HCT116 (cell line): ENCODE measurements at places on chromosomes 3 and 15. TPM values are rescaled to one million over a fixed set of nuclear protein-coding genes. Genes with fewer than 3 reads are reported as not detected.

Gene DISP2
- 3.3 TPM for total RNA-seq

GRCh38 chr15:31267161-31268107 lies 59.2 kb upstream of the KLF13 start:
- DNase-seq: no peak

Gene RETNLB
- total RNA-seq: not detected

DNA sequence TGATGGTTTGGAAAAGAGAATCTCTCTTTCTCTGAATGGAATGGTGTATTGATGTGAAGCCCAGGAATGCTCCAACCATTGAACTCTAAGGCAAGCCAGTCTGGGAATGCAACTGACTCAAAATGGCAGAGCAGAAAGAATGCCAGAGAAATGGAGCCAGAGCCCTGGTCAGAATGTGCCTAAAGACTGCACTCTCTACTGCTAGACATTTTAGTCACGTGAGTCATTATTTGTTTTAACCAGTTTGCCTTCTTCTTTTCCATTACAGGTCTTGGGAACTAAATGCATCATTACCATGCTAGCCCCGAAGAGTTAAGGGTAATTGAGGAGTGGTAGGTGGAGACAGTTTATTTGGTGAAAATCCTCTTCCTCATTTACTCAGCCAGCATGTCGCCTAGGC lies 67.3 kb upstream of the TRIM42 start:
- no peak for DNase-seq

GRCh38 chr3:48338635-48339034 lies 5.2 kb upstream of the SPINK8 start:
- no peak for DNase-seq

DNA sequence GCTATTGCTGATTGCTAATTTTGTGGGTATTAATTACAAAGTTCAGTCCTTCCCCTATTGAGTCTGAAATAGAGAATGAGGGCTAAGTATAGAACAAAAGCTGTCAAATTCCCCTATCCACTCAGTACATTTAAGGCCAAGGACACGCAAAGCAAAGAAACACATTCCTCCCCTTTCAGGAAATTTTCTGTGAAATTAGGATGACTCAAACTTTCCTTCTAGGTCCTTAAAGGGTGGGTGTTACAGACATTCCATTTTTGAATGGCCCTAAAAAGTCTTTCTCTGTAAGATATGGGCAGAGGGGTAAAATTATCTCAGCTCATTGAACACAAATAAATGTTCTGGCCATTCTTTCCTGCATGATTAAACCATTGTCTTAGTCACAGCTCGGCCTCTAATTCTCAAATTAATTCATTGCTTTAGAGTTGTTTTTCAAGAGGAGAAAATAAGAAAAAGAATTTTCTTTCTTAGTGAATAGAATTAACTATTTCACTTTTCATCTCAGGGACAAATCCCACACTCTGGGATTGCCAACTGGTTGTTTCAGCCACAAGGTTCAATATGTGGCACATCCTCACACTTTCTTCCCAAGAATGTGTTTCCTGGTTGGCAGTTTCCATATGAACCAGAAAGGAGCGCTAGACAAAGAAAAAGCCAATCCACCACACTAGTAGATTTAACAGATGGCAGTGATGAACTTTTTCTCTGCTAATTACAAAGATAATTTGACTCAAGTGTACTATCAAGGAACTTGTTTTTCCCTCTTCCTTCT lies 424.1 kb downstream of the ZNF385D start:
- DNase-seq: no peak

DNA sequence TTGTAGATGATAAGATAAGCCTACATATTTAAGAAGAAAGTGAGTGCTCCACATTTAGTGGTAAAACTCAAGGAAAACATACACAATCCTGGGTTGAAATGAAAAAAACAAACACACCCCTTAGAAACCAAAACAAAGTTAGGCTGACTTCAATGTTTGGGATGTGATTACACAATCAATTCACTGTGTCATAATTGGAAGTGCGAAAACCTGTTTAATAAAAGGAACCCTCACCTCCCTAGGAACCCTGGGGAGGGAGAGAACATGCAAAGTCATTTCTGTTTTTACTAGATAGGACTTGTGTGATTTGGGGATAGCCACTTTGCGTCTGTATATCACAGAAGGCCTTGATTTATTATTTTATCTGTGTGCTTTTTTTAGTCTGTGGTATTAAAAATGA lies 275.0 kb downstream of the NFKBIZ start:
- no peak for DNase-seq

GRCh38 chr3:38168151-38169026 lies 3.1 kb downstream of the OXSR1 start:
- no peak for DNase-seq

Gene TMCO5A
- total RNA-seq: not detected
